CD4-positive, alpha-beta memory T cell (primary cell): ENCODE measurements at places on chromosomes 12 and 14.

GRCh38 chr14:37048666-37049071, 123.7 kb downstream of the SLC25A21 start:
- no peak for DNase-seq

DNA sequence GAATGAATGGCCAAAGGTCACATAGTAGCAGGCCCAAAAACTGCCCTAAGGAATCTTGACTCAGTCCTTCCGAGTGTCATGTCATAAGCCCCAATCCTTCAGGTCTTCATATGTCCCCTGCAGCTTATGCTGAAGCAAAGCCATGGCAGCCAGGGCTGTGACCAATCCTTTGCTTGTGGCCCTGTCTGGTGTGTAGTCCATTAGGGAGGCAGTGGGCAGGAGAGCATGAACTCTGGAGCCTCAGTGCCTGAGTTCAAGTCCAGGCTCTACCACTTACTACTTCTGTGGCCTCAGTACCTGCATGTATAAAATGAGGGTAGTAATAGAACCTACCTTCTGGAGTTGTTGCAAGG, 20.3 kb downstream of the PLEKHG3 start:
- DNase-seq: no peak

DNA sequence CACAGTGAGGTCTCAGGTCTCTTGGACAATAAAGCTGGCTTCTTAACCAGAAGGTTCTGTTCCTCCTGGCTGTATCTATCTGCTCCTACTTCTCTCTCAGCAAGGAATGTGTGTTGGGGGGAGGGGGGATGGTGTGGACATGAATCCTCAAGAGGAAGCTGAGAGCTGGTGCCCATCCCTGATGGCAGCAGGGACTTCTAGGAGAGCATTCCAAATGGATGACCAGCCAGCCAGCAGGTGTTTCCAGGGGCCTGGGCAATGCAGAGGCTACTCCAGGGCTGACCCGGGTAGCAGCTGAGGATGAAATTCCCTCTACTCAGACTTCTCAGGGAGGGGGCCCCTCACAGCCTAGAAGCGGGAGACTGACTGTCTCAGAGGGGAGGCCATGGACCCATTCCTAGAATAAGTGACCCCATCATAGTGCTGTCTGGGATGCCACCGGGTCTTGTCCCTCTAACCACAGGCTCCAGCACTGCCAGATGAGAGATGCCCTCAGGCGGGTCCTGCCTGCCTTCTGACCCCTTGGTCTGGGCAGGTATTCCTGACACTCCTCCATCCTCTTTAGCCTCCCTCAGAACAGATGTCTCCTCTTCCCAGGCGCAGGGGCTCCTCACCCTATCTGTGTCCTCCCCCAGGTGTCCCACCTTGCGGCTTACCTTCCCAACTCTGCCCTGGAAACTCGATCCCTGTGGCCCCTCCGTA, 1.2 kb downstream of the RAB15 start:
- no peak for DNase-seq

DNA sequence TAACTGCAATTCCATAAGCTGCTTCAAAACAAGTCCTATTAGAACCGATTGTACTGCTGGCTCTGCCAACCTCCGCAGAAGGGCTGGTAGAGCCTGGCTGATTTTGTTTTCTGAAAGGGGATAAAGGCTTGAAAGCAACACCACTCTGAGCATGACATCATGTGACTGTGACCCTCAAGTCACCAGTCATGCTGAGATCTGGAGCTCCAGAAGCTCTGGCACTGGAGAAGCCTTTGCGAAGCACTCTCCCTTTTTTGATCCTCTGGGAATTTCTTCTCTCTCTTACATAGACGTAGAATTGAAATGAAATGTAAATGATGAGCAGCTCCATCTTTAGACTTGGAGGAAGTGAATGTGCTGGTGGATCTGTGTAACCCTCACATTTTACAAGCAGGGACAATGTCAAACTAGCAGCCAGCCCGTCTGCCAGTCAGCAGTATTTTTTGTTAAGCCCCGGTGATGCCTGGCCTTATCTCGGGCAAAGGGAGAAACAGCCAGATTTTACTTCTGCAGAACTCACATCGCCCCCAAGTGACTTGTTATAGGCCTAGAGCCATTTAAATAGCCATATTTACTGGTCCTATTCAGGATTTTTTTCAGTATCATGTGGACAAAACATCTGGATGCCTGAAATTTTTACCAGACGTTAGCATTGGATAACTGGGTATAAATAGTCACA, 112.1 kb upstream of the NPAS3 start:
- DNase-seq: no peak

DNA sequence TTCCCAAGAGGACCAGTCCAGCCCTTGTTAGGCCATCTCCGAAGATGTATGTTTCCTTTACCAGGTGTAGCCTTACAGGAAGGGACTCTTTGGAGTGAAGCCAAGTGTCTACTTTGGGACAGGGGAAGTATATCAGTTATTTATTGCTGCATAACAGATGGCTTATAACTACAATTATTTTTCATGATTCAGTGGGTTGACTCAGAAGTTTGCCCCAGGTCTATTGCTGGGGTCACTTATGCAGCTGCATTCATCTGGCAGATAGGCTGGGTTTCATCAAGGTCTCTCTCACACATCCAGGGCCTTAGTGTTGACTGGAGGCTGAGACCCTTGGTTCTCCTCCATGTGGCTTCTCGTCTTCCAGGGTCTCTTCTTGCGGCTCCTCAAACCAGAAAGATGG, 170.1 kb downstream of the NRXN3 start:
- DNase-seq: no peak

GRCh38 chr14:67186172-67186768, 3.0 kb upstream of the GARIN2 start:
- DNase-seq: peak; percentile 2

DNA sequence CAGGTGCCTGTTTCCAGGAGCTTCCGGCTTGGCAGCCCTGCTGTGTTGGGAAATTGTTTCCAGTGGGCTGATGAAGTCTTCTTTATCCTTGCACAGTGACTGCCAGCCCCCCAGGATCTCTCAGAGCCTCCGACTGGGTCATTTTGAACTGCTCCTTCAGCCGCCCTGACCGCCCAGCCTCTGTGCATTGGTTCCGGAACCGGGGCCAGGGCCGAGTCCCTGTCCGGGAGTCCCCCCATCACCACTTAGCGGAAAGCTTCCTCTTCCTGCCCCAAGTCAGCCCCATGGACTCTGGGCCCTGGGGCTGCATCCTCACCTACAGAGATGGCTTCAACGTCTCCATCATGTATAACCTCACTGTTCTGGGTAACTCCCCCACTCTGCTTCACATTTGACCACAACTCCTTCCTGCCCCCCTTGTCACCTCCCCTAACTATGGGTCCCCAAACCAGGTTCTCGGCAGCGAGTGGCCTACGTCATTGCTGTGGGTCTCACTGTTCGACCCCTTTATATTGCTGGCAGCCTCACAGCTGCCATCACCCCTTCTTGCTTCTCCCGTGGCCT, 2.3 kb downstream of the LAG3 start:
- peak; percentile 43 for DNase-seq

GRCh38 chr14:85881935-85882334, 352.0 kb downstream of the FLRT2 start:
- DNase-seq: no peak

- no peak for DNase-seq
These were observed 59.3 kb downstream of the PHETA1 start for GRCh38 chr12:111309584-111309983.

DNA sequence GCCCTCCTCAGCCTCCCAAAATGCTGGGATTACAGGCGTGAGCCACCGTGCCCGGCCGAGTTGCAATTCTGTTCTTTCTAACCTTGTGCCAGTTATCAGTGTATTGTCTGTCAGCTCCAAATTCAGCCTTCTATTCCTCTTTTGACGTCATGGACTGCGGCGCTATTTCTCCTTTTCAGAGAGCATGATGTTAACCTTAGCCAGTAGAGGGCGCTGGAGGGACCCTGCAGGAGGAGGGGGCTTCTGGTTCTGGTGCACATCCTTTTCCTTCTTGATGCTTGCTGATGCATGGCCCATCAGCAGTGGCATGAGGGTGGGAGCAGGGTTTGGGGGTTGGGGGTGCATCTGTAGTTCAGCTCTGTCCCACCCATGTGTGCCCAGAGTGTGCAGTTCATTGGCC, 179.3 kb upstream of the RMST start:
- DNase-seq: no peak

DNA sequence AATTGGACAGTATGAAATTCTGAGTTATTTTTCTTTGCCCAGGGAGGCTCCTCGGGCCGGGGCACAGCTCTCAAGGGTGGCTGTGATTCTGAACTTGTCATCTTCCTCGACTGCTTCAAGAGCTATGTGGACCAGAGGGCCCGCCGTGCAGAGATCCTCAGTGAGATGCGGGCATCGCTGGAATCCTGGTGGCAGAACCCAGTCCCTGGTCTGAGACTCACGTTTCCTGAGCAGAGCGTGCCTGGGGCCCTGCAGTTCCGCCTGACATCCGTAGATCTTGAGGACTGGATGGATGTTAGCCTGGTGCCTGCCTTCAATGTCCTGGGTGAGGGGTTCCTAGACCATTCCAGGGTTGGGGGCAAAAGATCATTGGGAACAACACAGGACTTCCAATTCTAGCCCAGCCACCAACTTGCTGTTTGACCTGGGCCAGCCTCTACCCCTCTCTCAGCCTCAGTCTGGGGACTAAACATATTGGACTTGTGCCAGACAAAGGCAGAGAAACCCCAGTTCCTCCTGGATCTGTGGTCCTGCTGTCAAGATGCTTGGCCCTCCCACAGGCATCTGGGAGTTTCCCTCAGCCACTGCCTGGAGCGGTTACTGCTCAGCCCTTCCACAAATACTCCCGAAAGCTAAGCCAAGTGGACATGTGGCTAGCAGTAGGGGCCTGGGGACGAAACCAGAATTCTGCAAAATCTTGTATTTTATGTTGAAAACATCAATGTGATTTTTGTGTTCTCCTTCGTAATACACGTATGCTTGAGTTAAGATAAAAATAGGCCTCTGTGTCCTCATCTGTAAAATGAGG, 3.5 kb downstream of the OAS3 start:
- no peak for DNase-seq

GRCh38 chr14:106269451-106270204, 743.2 kb downstream of the TMEM121 start:
- DNase-seq: no peak

- no peak for DNase-seq
These were observed 92.8 kb downstream of the NINJ2 start for GRCh38 chr12:570435-570920.

DNA sequence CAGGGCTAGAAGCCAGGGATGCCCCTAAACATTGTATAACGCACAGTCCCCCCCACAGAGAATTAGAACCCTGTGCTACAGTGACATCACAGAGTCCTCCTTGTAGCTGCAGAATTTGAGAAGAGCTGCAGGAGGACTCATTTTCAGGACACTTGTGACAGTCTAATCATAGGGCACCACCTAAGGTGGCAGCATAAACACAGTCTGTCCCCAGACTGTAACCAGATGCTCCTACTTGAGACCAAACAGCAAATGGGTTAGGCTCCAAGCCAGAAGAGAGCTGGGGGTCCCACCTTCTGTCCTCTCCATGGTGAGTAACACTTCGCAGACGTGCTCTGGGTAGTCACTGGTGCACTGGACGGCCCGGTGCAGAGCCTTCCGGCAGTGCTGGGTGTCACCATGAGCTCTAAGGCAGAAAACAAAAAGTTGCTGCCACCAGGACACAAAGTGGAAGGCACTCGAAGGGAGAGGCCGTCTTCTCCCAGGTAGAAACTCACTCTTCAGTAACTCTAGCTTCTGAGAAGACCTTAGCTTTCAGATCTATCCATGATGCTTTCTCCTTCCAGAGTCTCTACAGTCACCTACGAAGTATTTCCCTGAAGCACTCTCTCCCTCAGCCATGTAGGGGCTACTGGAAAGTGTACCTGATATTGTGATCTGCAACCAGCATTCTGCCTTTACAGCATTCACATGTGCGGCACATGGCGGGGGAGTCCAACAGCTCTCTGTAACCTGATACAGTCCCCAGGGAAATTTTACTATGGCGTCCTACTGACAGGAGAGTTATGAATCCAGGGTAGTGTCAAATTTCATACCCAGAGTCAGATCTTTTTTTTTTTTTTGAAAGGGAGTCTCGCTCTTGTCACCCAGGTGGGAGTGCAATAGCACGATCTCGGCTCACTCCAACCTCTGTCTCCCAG, 17.1 kb downstream of the FICD start:
- no peak for DNase-seq

- no peak for DNase-seq
These were observed 630.4 kb downstream of the DIO2 start for GRCh38 chr14:79580906-79581305.

- DNase-seq: no peak
These were observed 7.0 kb downstream of the RTL1 start for GRCh38 chr14:100896369-100897060.

GRCh38 chr12:126667339-126667738, 1599.6 kb upstream of the TMEM132C start:
- no peak for DNase-seq

- no peak for DNase-seq
These were observed 169.9 kb downstream of the DYRK2 start for GRCh38 chr12:67818459-67818903.

- no peak for DNase-seq
These were observed 63.0 kb upstream of the BCL2L14 start for GRCh38 chr12:12007713-12008231.

DNA sequence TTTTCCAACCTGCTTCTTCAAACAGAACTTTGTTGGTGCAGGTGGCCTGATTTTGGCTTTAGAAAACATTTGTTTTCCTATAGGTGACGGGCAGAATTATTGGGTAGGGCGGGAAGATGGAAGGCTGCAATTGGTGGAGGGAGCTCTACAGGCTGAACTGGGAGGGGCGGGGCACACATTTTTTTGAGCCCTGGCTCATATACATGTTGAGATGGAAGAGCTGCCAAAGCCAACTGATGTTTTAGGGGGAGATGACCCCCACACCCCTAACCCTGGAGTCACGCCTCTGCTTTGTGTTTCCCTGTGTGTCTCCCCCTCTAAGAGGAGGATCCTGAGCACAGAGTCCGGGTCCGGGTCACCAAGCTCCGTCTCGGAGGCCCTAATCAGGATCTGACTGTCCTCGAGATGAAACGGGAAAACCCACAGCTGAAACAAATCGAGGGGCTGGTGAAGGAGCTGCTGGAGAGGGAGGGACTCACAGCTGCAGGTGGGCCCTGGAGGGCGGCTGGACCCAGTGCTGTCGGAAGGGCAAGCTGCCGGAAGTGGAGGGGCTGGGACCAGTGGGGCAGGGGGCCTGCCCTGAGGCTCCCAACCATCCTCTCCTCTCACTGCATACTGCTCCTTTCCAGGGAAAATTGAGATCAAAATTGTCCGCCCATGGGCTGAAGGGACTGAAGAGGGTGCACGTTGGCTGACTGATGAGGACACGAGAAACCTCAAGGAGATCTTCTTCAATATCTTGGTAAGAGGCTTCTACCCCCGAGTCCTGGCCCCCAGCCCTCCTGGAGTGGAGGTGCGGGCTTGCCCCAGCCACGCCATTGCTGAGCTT, 18.6 kb downstream of the AGAP2 start:
- no peak for DNase-seq

- DNase-seq: no peak
These were observed 148.8 kb upstream of the DCN start for GRCh38 chr12:91331371-91331770.

DNA sequence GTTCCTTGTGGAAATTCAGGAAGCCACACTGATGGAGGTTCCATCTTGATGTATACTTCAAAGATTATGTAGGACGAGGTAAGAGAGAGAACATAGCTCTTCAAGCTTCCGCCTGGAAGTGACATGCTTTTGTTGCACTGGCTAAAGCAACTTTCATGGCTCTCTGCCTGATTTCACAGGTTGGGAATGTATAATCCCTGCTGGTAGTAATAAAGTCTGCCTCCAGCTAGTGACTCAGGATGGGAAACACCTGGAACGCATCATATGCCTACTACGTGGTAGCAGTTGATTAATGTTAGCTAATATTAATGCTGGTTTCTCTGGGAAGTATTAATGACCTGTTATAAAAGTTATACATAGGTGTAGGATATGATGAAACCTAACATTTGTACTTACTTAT, 71.1 kb downstream of the PELI2 start:
- no peak for DNase-seq
